AG08395 (cell line): ENCODE measurements at places on chromosomes 12 and 14.
A peak's percentile ranks its signal among the peaks of the same experiment; 100 is the strongest.

DNA sequence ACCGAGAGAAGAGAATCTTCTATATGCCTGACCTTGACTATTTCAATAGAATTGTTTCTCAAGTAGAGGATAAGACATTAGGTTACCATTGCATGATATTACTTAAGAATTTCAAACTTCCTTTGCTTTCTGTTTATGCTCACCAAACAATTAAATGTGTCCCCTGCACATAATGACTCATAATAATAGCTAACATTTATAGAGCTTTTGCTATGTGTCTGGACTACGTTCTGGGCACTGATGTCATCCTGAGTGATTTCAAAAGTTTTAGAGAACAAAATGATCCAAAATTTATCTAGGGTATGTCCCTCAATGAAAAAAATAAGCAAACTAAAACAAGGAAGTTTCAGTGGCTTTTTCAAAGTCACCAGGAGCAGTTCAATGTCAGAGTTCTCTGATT, 38.8 kb downstream of the SLC15A5 start:
- DNase-seq = no peak

- DNase-seq = peak; percentile 14
These were observed 85.6 kb downstream of the MSRB3 start for GRCh38 chr12:65364046-65364445.

- DNase-seq = peak; percentile 17
These were observed 25.9 kb downstream of the CGRRF1 start for GRCh38 chr14:54535646-54536045.

GRCh38 chr14:65421201-65421981, 8.9 kb downstream of the FUT8 start:
- DNase-seq = peak; percentile 64

GRCh38 chr12:57845478-57846284, 848 bp downstream of the CTDSP2 start:
- no peak for DNase-seq
